Ascending aorta (tissue), 2 donors: ENCODE measurements at places on chromosomes 2 and 18.

- H3K36me3 ChIP-seq, result no peaks in the 10 kb centered on the region
- no peak for DNase-seq
Measured at GRCh38 chr18:9433671-9434121, 41.6 kb upstream of the RALBP1 start.

DNA sequence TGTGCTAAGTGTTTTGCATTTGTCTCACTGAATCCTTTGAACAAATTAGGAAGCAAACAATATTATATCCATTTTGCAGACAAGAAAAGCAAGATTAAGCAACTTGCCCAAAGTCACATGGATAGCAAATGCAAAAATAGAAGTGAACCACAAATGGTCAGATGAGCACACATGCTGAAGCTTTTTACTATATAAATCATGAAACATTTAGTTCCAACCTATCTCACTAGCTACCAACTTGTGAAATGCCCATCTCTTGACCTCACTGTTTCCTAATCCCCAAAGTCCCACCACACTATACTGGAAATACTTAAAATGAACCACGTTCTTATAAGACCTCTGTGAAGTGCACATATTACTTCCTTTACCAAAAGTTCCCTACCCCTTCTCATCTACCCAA, 380.5 kb downstream of the ERBB4 start:
- no peaks in the 10 kb centered on the region for H3K27me3 ChIP-seq
- H3K27ac ChIP-seq, result no peak overlapping the region
- no peak for DNase-seq

DNA sequence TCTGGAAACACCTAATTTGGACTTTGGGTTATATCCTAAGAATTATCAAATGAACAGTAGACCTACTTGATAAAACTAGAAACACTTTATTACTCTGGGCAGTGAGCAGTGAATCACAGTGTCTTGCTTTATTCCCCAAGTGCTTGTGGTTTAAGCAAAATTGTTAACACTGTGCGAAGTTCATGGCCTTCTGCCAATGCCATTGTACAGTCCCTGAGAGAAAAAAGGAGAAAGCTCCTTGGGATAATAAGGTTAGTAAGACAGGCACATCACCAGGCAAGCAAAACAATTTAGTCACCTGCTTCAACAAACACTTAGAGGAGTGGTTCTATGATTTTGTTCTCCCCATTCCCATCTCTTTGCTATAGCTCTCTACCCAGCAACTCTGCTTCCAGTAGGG, 39.8 kb downstream of the ADCYAP1 start:
- no peak for DNase-seq
- H3K27ac ChIP-seq, result no peak overlapping the region
- H3K27me3 ChIP-seq, result no peaks in the 10 kb centered on the region
- no peaks in the 10 kb centered on the region for H3K36me3 ChIP-seq
- H3K4me1 ChIP-seq, result no peaks in the 10 kb centered on the region

DNA sequence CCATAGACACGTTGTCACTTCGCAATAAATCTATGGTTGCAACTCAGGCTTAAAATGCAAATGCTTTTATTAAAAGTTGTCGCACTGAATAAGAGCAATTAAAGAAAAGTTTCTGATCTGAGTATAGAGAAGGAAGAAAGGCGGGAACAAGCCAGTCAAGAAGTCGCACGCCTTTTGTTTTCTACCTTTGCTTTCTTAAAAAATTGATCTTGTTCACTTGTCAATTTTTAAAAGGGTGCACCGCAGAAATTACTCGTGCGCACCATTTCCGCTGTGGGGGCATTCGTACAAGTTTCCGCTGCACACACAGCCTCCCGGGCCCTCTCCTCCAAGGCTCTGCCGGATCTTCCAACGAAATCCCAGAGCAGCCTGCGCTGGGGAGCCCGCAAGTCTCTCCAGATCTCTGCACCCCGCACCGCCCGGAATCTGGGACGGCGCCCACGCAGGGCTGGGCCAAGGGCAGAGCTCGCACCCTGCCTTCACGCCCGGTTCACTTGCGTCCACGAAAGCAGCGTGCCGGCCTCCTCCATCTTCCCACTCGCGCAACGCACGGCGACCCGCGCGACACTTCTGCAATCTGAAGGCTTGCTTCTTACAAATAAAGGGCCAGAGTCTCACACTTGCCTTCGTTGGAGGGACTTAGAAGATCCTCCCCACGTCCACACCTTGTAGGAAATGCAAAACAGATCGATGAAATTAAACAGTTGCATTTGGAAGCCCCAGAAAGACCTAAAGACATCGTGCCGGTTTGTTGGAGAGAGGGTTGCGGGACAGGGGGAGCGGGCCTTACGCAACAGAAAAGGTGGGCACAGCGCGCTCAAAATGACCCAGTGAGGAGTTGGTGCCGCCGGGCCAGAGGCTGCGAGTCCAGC, 2.6 kb upstream of the SALL3 start:
- no peak overlapping the region for H3K27ac ChIP-seq
- no peak overlapping the region for H3K4me3 ChIP-seq
- H3K36me3 ChIP-seq, result no peaks in the 10 kb centered on the region
- no peak for DNase-seq

- DNase-seq, result no peak
- no peaks in the 10 kb centered on the region for H3K4me1 ChIP-seq
- H3K27ac ChIP-seq, result no peak overlapping the region
- H3K4me3 ChIP-seq, result no peak overlapping the region
Measured at GRCh38 chr2:197615016-197615652, 60.3 kb downstream of the RFTN2 start.

DNA sequence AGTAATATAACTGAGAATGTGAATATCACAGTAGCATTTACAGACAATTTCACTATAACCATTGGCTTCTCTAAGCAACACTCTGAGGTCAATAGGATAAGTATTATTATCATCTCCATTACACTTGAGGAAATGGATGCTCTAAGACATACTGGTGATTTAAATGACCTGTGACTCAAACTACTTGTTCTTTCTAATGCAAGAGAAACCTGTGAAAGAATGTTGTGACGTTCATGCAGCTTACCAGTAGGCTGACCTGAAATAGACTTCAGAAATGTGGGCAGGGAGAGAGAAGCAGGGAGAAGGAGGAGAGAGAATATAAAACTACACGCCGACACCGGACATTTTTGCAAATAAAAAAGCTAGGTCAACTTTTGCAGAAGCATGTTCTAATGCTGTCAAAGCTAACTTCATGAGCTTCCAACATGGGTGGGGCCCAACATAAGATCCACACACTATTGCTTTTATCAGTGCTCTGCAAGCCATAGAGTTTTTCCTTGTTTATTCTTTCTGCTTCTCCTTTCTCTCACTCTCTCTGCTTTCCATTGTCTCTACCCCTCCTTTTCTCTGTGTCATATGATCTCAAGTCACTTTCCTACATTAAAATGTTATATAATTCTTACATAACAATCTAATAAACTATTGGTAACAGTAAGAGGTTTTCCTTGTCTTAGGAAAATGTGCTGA, 217.6 kb upstream of the FN1 start:
- DNase-seq, result no peak
- H3K36me3 ChIP-seq, result no peaks in the 10 kb centered on the region
- H3K27me3 ChIP-seq, result no peaks in the 10 kb centered on the region
- H3K27ac ChIP-seq, result no peak overlapping the region

DNA sequence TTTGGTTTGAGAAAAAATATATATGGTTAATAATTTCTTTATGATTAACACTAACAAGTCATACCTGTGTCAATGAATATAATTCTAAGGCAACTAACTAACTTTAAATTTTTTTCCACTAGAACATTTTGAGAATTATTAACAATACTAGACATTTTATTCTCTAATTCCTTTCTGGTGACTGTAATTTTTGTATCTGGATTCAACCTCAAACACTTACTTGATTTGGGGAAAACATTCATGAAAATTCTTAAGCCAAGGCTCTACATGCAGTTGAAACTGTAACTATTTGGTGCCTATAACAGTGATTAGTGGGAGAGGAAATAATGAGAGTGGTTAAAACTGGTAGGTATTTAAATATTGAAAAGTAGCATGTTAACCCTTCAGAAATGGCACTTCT, 546.5 kb upstream of the KLHL29 start:
- H3K27me3 ChIP-seq, result no peaks in the 10 kb centered on the region
- H3K4me1 ChIP-seq, result no peaks in the 10 kb centered on the region
- DNase-seq, result no peak
- H3K27ac ChIP-seq, result no peak overlapping the region

- H3K4me1 ChIP-seq, result no peaks in the 10 kb centered on the region
- no peaks in the 10 kb centered on the region for H3K27me3 ChIP-seq
- no peak overlapping the region for H3K27ac ChIP-seq
- DNase-seq, result no peak
- no peak overlapping the region for H3K4me3 ChIP-seq
Measured at GRCh38 chr18:49846718-49847470, 33.6 kb upstream of the ACAA2 start.

DNA sequence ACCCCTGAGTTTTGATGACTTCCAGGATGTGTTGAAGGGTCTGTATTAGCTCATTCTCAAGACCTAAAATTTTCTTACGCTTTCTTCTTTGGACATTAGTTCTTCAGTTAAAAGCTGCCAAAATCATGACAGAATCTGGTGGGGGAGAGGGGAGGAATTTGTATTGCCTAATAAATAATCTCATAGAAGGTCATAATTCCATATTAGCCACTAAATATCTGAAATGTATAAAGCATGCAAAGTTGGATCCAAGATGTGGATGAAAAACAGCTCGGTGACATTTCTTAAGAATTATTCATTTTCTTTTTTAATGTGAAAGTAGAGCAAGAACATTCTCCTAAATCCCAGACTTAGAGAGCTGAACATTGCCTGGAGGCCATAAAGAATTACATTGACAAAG, 120.1 kb downstream of the MMADHC start:
- no peak overlapping the region for H3K27ac ChIP-seq
- no peak for DNase-seq
- no peaks in the 10 kb centered on the region for H3K27me3 ChIP-seq
- no peaks in the 10 kb centered on the region for H3K36me3 ChIP-seq
- no peak overlapping the region for H3K4me3 ChIP-seq
- H3K4me1 ChIP-seq, result no peaks in the 10 kb centered on the region

DNA sequence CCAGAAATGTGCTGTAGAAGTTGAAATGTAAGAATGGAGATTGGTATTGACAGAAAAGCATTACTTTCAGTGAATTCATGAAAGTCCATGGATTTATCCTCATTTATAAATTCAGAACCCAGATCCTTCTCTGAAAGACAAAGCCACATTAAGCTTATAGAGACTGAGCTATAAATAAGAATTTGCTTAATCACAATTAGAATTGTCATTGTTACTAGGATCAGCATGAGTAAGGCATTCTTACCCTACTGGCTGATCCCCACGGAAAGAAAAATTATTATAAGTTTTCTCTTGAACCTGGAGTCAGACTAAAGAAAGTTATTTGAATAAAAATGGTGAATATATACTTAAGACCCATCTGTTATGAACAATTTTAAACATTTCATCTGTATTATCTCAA, 199.2 kb upstream of the DTNA start:
- no peak overlapping the region for H3K27ac ChIP-seq
- no peaks in the 10 kb centered on the region for H3K27me3 ChIP-seq
- no peaks in the 10 kb centered on the region for H3K36me3 ChIP-seq
- H3K4me1 ChIP-seq, result no peaks in the 10 kb centered on the region

DNA sequence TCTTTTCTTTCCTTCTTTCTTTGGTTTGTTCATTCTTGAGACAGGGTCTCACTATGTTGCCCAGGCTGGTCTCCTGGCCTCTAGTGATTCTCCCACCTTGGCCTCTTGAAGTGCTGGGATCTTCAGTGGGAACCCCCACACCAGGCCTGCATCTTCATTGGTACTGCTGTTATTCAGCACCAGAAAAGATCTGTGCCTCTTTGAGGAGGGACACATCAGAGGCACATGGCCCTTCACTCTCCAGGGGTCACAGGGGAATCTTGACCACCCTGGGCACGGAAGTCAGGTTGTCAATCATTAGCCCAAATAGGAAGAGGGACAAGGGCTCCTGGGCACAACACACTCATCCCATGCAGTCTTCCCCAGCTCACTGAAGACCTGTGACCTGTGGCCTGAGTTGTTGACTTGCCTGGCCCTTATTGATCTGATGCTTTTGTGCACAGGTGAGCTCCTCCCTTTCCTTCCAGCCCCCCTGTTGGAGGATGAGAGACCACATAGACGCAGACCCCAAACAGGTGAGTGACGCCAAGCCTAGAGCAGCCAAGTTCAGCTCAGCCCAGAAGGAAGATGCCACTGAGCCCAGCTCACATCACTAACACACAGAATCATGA, 33.0 kb upstream of the ODC1 start:
- no peaks in the 10 kb centered on the region for H3K36me3 ChIP-seq
- no peak for DNase-seq
- no peak overlapping the region for H3K4me3 ChIP-seq
- no peaks in the 10 kb centered on the region for H3K4me1 ChIP-seq

DNA sequence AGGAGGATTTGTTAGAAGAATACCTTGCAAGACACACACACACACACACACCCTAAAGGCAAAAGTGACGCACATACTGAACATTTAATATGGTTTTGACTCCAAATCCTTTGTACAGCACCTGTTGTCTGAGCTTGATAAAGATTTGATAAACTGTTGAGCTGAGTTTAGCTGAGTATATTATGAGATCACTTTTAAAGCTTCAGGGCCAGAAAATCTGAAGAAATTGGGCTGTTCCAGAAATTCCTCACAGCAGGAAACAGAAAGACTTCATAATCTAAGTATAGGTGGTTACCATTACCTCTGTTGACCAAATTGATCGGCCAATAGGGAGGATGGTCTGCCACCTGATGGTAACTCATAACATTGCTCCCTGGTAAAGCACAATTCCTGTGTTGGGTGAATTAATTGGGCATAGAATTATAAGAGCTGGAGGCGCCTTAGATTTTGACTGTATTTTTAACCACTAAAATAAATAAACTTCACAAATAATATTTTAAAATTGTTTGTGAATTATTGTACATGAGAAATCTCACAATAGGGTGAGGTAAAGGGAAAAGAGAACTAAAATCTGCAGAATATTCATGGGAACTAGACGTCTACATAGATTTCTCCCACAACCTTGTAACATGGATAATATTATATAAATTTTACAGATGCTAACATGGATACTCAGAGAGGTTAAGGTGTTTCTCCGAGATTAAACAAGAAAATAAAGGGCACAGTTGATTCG, 21.8 kb upstream of the RPIA start:
- no peak overlapping the region for H3K27ac ChIP-seq
- H3K36me3 ChIP-seq, result no peaks in the 10 kb centered on the region
- H3K4me3 ChIP-seq, result no peak overlapping the region

- no peaks in the 10 kb centered on the region for H3K27me3 ChIP-seq
- DNase-seq, result no peak
- H3K4me1 ChIP-seq, result peaks cover 32% of the 10 kb centered on the region
- H3K36me3 ChIP-seq, result peaks cover 20% of the 10 kb centered on the region
- no peak overlapping the region for H3K4me3 ChIP-seq
- peak overlapping the region; percentile 37 for H3K27ac ChIP-seq
Measured at GRCh38 chr2:67399831-67400489, 2.8 kb downstream of the ETAA1 start.
